NCI-H345 (cell line): ENCODE measurements at places on chromosomes 2 and 18.

- no peak for DNase-seq
Measured at GRCh38 chr2:156986339-156986988, 271.0 kb upstream of the GALNT5 start.

GRCh38 chr2:96841701-96842495, 1.9 kb downstream of the ANKRD23 start:
- no peak for DNase-seq

GRCh38 chr2:64865831-64866345, 123.3 kb upstream of the SLC1A4 start:
- no peak for DNase-seq

DNA sequence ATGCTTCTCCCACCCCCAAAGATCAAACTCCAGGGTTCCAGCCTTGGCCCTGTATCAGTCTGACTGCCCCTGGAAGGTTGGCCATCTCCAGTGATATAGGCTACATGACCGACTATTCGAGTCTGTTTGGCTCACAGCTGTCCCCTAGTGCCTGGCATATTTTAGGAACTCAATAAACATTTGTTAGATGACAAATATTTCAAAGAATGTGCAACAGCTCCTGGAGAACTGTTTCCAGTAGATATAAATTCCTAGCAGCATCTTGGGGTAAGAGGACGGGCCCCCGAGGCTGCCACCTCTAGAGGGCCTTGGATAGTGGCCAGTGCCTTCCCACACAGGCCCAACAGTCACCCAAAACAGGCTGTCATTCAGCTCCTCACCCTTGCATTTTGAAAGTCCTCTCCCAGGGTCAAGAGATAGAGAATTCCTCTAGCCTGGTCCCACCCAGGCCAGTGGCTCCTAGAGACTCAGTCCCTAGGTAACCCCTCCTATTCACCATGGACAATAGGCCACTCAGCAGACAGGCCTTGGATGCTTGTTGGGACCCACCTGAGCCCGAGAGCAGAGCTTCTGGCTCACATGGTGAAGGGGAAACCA, 45.1 kb upstream of the ATP6V1B1 start:
- no peak for DNase-seq

DNA sequence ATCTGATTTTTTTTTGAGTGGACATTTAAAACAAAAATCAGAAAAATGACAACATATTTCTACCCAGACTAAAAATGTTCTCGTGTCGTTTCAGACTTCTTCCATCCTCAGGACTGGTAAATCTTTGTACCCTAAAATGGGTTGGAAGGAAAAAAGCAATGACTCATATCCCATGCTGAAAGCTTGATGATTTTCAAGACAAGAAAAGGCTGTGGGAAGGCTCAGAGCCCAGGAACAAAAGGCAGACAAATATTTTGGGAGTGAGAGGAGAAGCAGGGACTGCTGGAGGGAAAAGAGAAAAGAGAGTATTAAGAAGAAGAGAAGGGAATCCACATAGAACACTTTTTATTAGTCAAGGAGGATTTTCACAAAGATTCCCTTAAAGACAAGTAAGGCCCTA, 77.1 kb upstream of the CTAGE1 start:
- DNase-seq = no peak

DNA sequence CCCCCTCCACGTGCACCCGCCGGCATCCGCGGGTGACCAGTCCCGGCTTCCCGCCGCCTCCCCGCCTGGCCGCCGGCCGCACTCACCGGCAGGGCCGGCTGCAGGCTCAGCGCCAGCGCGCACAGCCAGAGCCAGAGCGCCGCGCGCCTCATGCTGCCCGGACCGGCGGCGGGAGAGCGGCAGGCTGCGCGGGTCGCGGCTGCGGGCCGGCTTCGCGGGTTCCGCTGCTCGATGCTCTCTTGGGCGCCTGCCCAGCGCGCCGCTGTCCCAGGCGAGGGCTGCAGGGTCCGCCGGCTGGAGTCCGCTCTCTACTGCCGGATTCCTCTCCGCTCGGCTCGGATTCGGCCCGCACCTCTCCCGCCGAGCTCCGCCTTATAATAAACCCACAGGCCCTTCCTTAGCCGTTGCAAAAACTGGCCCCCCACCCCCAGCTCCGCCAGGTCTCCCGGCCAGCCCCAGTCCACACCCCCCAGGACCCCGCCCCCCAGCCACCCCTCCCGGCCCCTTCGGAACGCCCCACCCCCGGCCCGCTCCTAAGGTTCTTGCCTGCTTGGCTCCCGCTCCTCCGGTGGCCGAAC, at the start of gene SDC1:
Gene SDC1, minus strand, starts transcription at position 415 of the 578 bp plus-strand sequence. Its CDS starts 263 bp downstream, at position 152.
- peak; percentile 90 for DNase-seq

DNA sequence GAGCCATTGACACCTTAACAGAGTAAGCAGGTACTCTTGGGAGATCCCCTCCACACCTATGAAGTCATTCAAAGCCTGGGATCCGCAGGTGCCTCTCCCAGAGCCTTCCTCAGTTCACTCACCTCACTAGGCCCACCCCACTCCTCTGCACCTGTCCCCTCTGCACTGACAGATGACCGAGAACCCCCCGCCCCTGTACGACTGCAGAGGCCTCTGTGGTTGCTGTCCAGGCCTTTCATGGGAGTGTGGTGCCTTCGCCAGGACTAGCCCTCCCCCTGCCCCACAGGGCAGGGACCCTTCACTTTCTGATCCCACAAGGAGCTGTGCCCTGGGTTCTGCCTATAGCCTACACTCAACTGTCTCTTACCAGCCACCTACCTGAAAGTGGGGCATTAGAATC, 238.5 kb downstream of the ZBTB7C start:
- DNase-seq = no peak

DNA sequence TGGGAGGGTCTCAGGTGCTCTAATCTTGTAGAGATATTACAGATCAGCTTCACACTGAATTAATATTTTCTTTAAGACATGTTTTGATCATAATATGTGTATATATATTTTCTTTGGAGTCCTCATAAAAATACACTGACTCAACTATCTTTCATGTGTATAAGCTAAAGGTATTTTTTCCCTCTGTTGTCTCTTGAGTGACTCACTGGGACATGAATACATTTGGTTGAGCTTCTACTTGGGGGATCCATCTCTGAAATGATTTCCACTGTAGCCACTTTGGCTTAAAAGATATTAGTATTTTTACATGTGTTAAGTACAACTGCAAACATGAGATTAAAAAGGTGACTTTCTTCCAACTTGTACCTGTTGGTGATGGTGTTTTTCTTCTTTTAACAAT, 140.8 kb downstream of the TTN start:
- no peak for DNase-seq

- no peak for DNase-seq
Measured at GRCh38 chr2:54499661-54500060, 43.5 kb downstream of the SPTBN1 start.

- DNase-seq = no peak
Measured at GRCh38 chr2:238380336-238380735, 46.4 kb upstream of the ASB1 start.

DNA sequence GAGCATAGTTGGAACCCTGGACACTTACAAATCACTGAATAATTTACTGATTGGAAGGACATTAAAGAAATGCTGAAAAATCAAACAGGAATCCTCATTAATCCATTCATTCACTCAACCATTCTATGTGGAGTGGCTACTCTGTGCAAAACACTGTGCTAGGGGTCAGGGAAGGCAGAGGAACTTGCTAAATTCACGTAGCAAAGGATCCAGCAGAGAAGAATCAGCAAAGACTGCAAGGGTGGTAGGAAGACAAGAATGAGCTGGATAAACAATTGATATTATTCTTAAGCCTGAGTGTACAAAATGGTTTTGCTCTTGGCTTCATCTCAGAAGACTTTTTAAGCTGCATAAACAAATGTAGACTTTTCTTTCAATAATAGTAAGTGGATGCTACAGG, 164.3 kb upstream of the CAVIN2 start:
- no peak for DNase-seq

- no peak for DNase-seq
Measured at GRCh38 chr2:1137913-1138391, 187.3 kb downstream of the SNTG2 start.
